ENCODE measurements at places on chromosomes 12 and 14.

DNA sequence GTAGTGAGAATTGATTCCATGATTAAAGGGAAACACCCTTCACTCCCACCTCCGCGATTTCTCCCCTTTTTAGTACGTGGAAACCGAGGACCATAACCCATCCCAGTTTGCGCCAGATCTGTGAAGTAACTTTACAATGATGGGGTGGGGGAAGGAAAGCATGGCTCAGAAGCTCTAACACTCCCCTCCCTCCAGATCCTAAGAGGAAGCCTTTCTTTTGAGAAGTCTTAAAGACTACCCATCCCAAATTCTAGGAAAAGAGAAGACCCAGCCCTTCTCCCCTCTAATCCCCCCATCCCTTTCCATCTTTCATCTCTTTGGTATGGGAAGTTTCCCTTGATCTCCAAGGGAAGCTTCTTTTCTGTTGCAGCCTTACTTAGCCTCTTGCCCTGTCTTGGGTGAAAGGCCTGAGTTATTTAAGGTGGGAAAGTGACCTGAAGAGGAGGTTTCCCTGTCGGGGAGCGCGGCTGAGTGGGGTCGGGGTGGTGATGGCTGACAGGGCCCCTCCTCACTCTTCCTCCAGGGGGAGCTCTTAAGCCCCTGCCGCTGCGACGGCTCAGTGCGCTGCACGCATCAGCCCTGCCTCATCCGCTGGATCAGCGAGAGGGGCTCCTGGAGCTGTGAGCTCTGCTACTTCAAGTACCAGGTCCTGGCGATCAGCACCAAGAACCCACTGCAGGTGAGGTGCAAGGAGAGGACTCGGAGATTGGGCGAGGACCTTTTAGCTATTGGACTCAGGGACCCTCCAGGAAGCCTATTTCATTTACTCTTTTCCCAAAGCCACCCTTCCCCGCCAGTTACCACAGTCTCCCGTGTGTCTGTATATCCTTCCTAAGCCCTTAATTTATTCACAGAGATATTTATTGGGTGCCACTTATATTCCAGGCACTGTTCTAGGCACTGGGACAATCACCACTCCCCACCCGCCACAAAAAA lies 1.8 kb downstream of the MARCHF9 start:
- peak; percentile 83 for DNase-seq

- DNase-seq = no peak
Observed at GRCh38 chr12:11762723-11763326, 113.4 kb downstream of the ETV6 start.

DNA sequence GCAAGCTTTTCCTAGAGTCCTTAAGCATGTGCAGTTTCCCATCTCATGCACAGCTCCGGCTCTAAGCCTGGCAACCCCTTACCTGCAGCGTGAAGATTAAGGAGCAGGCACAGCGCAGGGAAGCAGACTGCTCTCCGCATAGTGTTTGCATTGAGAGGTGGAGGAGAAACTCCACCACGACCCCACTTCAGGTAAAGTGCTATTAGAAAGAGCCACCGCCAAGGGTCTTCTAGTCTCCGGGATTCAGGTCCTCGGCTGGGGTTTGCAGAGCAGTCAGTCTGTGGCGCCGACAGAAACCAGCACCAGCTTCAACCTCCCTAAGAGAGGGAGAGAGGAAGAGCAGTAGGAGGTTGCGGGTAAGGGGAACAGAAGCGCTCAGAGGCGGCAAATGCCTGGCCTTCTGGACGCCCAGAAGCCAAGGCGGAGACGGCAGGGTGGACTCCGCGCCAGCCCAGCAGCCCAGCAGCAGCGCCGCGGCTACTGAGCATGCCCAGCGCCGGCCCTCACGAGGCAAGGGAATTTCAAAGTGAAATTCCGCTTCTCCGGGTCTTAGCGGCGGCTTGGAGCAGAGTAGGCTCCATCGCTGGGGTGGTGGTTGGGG lies at the start of gene PTPRR:
Gene PTPRR (minus strand): TSS at position 488 of the 601 bp plus-strand sequence. CDS start 348 bp downstream, at position 140.
- DNase-seq = no peak

GRCh38 chr12:78406828-78407227 lies 457.7 kb upstream of the SYT1 start:
- no peak for DNase-seq

GRCh38 chr14:58639842-58640484 lies 2.2 kb downstream of the DACT1 start:
- DNase-seq = no peak

DNA sequence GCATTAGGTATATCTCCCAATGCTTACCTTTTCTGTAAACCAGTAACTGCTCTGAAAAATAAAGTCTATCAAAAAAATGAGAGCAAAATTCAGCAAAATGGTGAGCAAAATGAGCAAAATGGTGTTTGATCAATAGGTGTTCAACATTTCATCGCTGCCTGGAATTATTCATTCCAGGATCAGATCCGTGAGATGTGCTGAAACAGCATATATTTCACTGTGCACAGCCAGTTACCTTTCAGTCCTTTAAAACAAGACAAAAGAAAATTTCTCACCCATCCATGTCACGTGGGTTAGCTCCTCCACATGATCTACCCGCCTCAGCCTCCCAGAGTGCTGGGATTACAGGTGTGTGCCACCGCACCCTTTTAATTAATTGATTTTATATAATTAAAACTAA lies 8.1 kb upstream of the FGF23 start:
- no peak for DNase-seq

DNA sequence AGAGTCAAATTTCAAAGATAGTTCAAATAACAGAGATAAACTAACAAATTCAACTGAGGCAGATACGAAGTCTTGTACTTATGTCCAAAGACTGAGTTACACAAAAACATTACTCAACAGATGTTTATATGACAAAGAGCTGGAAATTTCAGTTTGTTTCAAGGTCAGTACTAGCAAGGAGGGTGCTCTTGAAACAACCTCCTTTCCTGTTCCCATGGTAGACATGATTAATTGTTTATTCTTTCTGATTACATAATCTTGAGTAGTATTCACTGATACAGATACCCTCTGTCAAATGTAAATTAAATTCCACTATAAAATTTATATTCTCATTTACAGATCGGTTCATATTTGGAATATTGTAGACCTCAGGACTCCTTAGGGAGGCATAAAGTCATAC lies 23.4 kb downstream of the TSPAN8 start:
- DNase-seq = no peak
